Vagina (tissue), 2 donors: ENCODE measurements at places on chromosomes 16 and 17.

GRCh38 chr16:68529608-68529930, 9.5 kb upstream of the ZFP90 start:
- DNase-seq, result no peak

DNA sequence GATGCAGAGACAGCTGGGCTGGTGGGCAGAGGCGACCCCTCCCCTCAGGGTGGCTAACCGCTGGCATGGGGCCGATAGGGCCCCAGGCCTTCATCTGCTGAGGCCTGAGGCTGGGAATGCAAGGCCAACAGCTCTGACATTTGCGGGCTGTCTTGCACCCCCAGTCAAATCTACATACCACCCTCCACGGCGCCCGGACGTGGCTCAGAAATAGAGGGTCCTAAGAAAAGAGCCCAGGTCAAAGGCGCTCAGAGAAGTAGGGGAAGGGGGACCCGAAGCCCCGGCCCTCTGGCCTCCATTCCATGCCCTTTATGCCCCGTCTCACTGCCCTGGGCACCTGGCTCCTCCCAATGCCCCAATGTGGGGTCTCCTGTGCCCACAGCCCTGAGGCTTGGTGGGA, 142.3 kb downstream of the C16orf78 start:
- no peak for DNase-seq

- no peak for DNase-seq
Measured at GRCh38 chr17:3528403-3528851, 29.2 kb downstream of the TRPV3 start.

DNA sequence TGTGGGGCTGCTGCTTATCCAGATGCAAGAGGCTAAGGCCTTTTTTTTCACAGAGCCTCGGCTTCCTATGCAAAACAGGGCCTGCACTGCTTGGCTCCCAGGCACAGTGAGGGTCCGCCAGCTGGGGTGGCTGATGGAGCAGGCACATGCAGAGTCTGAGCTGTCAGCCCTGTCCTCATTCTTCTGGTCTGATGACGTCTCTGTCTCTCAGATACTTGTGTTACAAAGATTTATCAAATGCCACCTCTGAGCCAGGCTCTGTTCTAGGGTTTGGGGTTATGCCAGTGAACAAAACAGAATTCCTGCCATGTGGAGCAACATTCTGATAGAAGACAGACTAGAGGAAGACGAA, 4.8 kb downstream of the RNF40 start:
- no peak for DNase-seq
